ENCODE measurements at places on chromosomes 4 and X.

GRCh38 chrX:122869171-122869570 is 314.9 kb upstream of the GRIA3 start:
- DNase-seq, result no peak

GRCh38 chrX:13046141-13046855 is 1.9 kb upstream of the FAM9C start:
- no peak for DNase-seq

GRCh38 chr4:111748157-111748556 is 397.1 kb upstream of the FAM241A start:
- DNase-seq, result no peak

GRCh38 chr4:121150003-121150402 is 14.1 kb downstream of the TNIP3 start:
- DNase-seq, result no peak

GRCh38 chr4:3472411-3473141 is 9.5 kb downstream of the DOK7 start:
- DNase-seq, result no peak

GRCh38 chr4:66640233-66640990 is 904.9 kb downstream of the CENPC start:
- no peak for DNase-seq

GRCh38 chr4:89245459-89245858 is 62.1 kb downstream of the GPRIN3 start:
- DNase-seq, result no peak

DNA sequence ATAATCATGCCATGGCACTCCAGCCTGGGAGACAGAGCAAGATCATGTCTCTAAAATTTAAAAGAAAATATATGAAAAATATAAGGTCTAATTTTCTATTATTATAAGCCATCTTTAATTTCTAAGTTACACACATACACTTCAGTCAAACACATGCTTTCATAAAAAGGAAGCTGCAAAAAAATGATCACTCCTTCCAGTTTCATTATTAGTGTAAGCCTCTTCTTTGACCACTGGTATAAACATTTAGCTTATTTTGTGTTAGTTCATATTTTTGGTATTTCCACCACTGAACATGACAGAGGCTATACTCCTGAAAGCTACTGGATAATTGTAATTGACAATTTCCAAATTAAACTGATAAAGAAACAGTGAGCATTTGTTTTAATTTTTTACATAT is 163.3 kb upstream of the USP38 start:
- DNase-seq, result peak; percentile 78

- peak; percentile 32 for DNase-seq
Observed at GRCh38 chrX:7247346-7247745, 99.4 kb upstream of the PUDP start.

DNA sequence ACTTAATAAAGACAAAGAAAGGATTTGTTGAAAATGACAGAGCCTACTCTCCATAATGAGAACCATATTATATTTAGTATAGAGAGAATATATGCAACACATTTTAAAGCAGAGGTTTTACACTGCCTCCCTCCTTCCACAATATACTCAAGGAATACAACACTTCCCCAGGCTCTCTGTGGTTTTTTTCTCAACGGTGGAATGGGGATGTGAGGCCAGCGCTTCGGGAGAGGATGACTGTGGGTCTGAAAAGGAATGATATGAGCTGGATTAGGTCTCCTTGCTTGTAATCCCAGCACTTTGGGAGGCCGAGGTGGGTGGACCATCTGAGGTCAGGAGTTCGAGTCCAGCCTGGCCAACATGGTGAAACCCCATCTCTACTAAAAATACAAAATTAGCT is 348.7 kb upstream of the KLF3 start:
- DNase-seq, result no peak
